NCI-H1417 (cell line): ENCODE measurements at places on chromosomes 2 and 18.

DNA sequence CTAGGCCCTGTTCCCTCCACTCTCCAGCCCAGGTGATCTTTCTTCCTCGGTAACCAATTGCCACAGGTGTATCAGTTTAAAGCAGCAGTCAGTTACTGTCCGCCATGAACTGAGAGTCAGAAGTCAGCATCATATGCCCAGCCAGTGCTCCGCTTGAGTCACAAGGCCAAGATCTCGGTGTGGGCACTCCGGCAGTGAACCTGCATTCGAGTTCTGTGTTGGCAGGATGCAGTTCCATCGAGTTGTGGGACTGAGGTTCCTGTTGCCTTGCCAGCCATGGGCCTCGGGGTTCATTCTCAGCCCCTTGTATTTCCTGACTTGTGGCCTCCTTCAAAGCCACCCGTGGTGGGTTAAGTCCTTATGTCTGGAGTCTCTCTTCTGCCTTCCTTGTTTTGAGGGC is 3.1 kb upstream of the TMEM185B start:
- no peak for DNase-seq

GRCh38 chr2:24816884-24817283 is 23.7 kb downstream of the CENPO start:
- no peak for DNase-seq

- DNase-seq, result no peak
Measured at GRCh38 chr2:40737180-40737579, 285.3 kb upstream of the SLC8A1 start.

- DNase-seq, result peak; percentile 19
Measured at GRCh38 chr2:218368621-218369153, 12.0 kb downstream of the CATIP start.

DNA sequence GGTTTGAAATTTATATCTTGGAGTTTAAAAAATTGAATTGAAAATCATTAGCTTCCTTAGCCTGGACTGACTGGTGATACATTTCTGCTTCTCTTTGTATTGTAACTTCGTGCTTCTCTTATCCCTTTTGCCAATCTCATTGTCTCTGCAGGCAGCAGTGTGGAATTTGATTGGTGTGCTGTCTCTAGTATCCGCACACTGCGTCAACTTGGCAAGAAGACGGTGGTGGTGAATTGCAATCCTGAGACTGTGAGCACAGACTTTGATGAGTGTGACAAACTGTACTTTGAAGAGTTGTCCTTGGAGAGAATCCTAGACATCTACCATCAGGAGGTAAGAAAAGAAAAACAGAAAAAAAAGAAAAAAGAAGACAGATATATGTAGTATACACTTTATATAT is 85.9 kb downstream of the CPS1 start:
- DNase-seq, result no peak
